ENCODE measurements at places on chromosomes 1 and 21. TPM values are rescaled to one million over a fixed set of nuclear protein-coding genes. Genes with fewer than 3 reads are reported as not detected.

DNA sequence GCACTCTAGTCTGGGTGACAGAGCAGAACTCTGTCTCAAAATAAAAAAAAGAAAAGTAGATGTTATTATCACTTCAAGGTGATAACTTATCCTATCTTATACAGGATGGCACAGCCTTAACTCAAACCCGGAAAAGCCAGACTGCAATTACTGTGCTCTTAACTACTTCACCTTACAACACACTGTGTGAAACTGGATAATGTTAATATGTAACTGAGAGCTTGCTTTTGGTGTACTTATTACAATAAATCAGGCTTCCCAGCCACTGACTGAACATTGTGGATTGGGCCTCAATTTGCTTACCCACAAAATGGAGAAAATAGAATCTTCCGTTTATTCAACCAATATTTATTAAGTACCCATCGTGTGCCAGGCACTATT, 1.4 kb downstream of the ORC1 start:
- H3K36me3 ChIP-seq = peaks cover 13% of the 10 kb centered on the region
- no peak overlapping the region for H3K27ac ChIP-seq
- H3K4me1 ChIP-seq = peaks cover 11% of the 10 kb centered on the region
- H3K27me3 ChIP-seq = no peaks in the 10 kb centered on the region
- DNase-seq = peak; percentile 1
- peak overlapping the region; percentile 100 for H3K4me3 ChIP-seq

DNA sequence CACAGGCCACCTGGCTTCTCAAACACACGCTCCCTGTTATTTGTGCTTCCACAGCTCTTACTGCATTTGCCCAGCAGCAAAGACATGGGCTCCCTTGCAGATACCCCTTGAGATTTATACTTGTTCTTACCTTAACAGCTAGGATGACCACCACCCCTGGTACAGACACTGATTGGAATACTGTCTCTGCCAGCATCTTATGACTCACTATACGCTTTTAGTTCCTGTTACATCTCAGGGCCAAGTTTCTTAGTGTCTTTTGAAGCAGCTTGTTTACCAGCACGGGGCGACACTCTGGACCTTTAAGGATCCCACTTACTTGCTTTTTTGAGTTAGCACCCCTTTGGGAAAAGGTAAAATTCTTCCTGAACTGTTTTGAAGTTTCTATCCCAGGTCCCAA, 874.8 kb downstream of the KCNT2 start:
- no peak overlapping the region for H3K27ac ChIP-seq
- no peak for DNase-seq
- no peak overlapping the region for H3K4me3 ChIP-seq
- H3K27me3 ChIP-seq = no peaks in the 10 kb centered on the region
- no peaks in the 10 kb centered on the region for H3K4me1 ChIP-seq
- no peaks in the 10 kb centered on the region for H3K36me3 ChIP-seq

DNA sequence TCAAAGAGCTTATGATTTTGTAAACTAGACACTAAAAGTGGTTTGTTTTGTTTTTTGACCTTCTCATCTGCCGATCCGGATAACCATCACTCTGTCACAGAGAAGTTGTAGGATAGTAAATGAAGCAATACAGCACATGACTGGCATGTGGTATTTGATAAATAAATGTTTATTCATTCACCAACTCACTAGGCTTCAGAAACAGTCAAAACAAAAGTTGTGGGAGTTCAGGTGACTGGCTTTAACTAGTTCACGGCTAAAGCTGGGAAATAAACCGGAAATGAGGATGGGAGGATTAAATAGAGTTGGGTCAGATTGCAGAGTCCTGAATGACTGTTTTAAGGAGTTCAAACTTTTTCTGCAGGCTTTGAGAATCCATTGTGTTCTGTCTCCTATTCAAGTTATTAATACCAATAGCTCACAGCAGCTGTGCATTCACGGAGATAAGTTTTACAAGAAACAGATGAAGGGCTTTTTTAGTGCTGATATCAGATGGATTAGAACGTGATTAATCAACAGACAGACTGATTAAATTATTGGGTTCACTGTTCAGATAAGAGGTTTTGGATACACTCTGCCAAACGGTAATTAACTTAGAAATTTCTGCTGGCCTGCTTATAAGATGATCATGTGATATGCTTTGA, 463.3 kb downstream of the DPYD start:
- H3K36me3 ChIP-seq = no peaks in the 10 kb centered on the region
- no peak for DNase-seq
- H3K4me3 ChIP-seq = no peak overlapping the region
- H3K4me1 ChIP-seq = no peaks in the 10 kb centered on the region

DNA sequence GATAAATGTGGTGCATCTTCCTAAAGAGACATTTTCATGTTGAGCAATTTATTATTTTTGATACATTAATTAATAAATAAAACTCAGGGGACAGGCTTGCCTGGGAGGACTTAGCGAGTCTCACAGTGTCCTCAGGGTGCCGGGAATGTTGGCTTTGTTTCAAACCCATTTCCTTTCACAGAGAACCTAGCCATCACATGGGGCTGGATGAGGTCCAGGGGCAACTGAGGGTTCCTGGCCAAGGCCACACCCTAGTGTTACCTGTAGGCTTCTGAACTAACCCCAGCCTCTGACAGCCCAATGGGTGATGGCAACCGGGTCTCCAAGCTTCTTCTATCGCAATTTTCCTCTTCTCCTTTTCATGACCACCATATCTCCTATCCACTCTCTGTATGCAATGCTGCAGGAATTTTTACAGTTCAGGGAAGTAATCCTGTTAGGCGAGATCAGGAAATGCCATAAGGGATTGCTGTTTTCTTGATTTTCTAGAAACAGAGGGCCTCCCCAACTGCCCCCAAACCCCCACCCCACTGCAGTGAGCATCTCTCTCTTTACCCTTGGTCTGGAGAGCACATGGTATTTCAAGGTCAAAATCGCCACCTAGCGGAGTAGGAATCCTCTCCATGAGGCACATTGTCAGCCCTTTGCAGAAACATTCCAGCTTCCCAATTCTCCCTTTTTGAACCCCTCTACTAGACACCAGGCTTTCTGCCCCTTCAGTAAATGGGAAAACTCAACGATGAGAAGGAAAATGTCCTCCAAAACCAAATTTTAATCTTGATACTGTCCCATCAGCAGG, 22.1 kb upstream of the SMYD3 start:
- no peaks in the 10 kb centered on the region for H3K27me3 ChIP-seq
- H3K4me3 ChIP-seq = no peak overlapping the region
- H3K36me3 ChIP-seq = no peaks in the 10 kb centered on the region
- DNase-seq = no peak
- no peaks in the 10 kb centered on the region for H3K4me1 ChIP-seq

GRCh38 chr1:7002728-7003127, 217.5 kb downstream of the CAMTA1 start:
- H3K4me3 ChIP-seq = no peak overlapping the region
- H3K27ac ChIP-seq = no peak overlapping the region

- H3K4me3 ChIP-seq = no peak overlapping the region
- DNase-seq = no peak
- peaks cover 28% of the 10 kb centered on the region for H3K27me3 ChIP-seq
- no peaks in the 10 kb centered on the region for H3K4me1 ChIP-seq
- H3K27ac ChIP-seq = no peak overlapping the region
Measured at GRCh38 chr1:199669916-199670315, 357.6 kb upstream of the NR5A2 start.

DNA sequence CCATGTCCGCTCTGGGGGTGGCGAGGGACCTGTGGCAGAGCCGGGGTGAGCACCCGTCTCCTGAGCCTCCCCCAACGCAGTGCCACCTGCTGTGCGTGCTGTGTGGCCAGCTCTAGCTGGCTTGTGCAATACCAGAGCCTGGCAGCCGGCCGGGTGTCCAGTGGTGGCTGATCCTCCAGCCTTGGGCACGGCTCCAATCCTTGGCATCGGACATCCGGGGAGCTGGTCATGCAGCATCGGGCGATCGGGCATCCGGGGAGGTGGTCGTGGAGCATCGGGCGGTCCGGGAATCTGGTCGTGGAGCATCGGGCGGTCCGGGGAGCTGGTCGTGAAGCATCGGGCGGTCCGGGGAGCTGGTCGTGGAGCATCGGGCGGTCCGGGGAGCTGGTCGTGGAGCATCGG, 8.1 kb downstream of the SLX9 start:
- H3K27ac ChIP-seq = no peak overlapping the region
- no peaks in the 10 kb centered on the region for H3K4me1 ChIP-seq
- no peak overlapping the region for H3K4me3 ChIP-seq
- DNase-seq = no peak

- H3K36me3 ChIP-seq = no peaks in the 10 kb centered on the region
- no peak overlapping the region for H3K4me3 ChIP-seq
- no peaks in the 10 kb centered on the region for H3K27me3 ChIP-seq
- peak; percentile 84 for DNase-seq
- H3K27ac ChIP-seq = no peak overlapping the region
- H3K4me1 ChIP-seq = no peaks in the 10 kb centered on the region
Measured at GRCh38 chr1:231590453-231591198, 36.0 kb upstream of the DISC1 start.

- H3K4me1 ChIP-seq = peaks cover 18% of the 10 kb centered on the region
- no peaks in the 10 kb centered on the region for H3K27me3 ChIP-seq
- H3K36me3 ChIP-seq = no peaks in the 10 kb centered on the region
- no peak overlapping the region for H3K4me3 ChIP-seq
- no peak overlapping the region for H3K27ac ChIP-seq
Measured at GRCh38 chr1:228862542-228863505, 127.5 kb downstream of the RHOU start.

- DNase-seq = no peak
- peaks cover 5% of the 10 kb centered on the region for H3K4me1 ChIP-seq
- H3K36me3 ChIP-seq = no peaks in the 10 kb centered on the region
- no peak overlapping the region for H3K4me3 ChIP-seq
- H3K27me3 ChIP-seq = no peaks in the 10 kb centered on the region
Measured at GRCh38 chr1:70405780-70406416, 5.2 kb upstream of the CTH start.

DNA sequence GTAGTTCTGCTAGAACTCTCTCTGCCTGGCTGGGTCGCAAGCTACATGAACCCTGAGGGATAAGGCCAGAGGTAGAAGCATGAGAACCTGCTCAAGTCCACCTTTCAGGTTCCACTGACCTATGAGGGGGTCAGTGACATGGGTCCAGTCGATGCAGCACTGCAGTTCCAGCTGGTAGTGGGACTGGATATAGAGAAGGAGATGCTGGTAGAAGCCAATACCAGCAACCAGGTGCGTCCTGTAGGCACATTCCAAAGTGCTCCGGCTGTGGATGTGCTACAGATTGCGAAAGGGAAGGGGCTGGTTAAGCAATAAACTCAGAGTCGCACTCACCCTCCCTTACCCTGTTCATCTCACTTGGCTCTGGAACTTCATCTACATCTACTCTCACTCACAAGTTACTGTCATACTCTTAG, 5.7 kb downstream of the SMG5 start:
- H3K4me1 ChIP-seq = peaks cover 10% of the 10 kb centered on the region
- peak; percentile 58 for DNase-seq
- H3K36me3 ChIP-seq = peaks cover 45% of the 10 kb centered on the region
- no peak overlapping the region for H3K4me3 ChIP-seq
- no peaks in the 10 kb centered on the region for H3K27me3 ChIP-seq
- H3K27ac ChIP-seq = peak overlapping the region; percentile 53

DNA sequence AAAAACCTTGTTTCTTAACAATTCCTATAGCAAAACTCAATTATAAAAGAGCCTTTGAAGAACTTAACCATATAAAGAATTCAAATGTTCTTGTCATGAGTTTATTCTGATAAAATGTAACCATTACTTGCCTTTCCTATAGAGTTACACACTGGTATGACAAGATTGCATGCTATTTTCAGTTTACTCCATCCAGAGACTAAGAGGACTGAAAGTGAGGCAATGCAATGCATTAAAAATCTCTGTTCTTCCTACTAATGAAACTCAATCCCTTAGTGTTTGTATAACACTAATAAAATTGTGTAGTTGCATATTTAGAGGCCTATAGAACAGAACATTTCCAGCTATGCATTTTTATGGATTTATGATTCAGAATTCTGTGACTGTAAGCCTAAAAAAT, 88.1 kb downstream of the COP1 start:
- H3K27me3 ChIP-seq = no peaks in the 10 kb centered on the region
- H3K27ac ChIP-seq = no peak overlapping the region
- H3K4me3 ChIP-seq = no peak overlapping the region
- peak; percentile 6 for DNase-seq

DNA sequence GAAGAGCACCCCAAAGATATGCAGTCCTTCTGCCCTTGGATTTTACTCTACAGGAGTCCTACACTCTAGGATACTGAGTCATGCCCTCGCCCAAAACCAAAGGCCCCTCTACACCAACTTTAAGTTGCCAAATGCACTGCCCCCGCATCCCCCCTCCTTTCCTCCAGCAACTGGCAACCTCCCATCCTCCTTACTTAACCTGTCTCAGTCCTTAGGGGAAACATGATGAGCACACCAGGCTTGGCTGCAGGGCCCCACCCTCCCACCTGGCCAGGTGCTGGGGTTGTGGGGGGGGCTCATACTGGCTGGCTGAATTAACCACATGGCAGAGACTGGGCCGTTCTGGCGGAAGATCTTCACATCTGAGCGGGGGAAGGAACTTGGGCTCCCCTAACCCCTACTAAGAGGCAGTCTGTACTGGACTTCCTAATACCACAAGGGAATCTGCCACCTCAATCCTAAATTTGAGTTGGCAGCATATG, 1.2 kb downstream of the HDGF start:
- peak overlapping the region; percentile 78 for H3K4me3 ChIP-seq
- peak overlapping the region; percentile 100 for H3K27ac ChIP-seq
- H3K4me1 ChIP-seq = peaks cover 41% of the 10 kb centered on the region

DNA sequence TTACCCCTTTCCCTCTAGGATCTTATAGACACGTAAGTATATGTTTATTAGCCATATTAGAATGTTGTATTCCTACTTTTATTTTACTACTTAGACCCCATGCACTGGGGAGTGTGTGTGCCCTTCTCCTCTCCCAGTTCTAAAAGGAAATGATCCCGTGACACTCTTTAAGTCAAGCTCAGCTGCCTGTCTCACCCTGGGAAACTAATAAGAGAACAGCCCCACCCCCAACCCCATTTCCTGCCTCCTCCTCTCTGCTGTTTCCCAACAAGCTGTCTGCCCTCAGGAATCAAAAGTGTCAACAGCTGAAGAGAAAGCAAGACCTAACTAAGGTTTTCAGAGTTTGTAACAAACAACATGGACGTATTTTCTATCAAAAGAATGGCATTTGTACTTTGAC, 92.6 kb upstream of the VAV3 start:
- DNase-seq = no peak
- no peak overlapping the region for H3K4me3 ChIP-seq
- H3K27me3 ChIP-seq = no peaks in the 10 kb centered on the region

- H3K4me3 ChIP-seq = peak overlapping the region; percentile 53
- H3K27me3 ChIP-seq = no peaks in the 10 kb centered on the region
- H3K4me1 ChIP-seq = peaks cover 28% of the 10 kb centered on the region
Measured at GRCh38 chr1:47433477-47434050, 4.3 kb upstream of the FOXD2 start.

DNA sequence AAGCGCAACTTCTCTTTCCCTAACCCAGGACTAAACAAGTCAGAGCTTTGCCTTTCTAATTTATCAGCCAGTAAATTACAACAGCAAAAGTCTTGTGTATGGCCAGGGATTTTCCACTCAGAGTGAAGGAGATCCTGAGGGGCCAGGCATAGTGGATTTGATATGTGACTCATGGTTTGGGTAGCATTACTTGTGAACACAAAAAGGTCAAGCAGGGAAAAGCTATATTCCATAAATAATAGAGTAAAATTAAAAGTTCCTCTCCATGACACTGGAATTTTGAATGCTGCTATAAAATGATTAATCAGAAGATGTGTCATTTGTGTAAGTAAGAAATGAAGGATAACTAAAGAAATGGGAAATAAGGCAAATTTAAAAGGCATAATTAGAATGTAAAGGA, 284.8 kb downstream of the HLX start:
- no peaks in the 10 kb centered on the region for H3K27me3 ChIP-seq
- no peak overlapping the region for H3K27ac ChIP-seq
- no peaks in the 10 kb centered on the region for H3K36me3 ChIP-seq
- H3K4me1 ChIP-seq = peaks cover 28% of the 10 kb centered on the region

The OR14K1 gene
- total RNA-seq = not detected

The C1orf52 gene
- 30.9 TPM for total RNA-seq

The C1QA gene
- not detected for total RNA-seq

The MMEL1 gene
- total RNA-seq = not detected

All from GM23248 (cell line).